Endodermal cell (in vitro differentiated cells): ENCODE measurements at places on chromosomes 1 and 21. TPM values are rescaled to one million over a fixed set of nuclear protein-coding genes. Genes with fewer than 3 reads are reported as not detected.

Gene PKLR
- total RNA-seq = not detected in 2 replicates

DNA sequence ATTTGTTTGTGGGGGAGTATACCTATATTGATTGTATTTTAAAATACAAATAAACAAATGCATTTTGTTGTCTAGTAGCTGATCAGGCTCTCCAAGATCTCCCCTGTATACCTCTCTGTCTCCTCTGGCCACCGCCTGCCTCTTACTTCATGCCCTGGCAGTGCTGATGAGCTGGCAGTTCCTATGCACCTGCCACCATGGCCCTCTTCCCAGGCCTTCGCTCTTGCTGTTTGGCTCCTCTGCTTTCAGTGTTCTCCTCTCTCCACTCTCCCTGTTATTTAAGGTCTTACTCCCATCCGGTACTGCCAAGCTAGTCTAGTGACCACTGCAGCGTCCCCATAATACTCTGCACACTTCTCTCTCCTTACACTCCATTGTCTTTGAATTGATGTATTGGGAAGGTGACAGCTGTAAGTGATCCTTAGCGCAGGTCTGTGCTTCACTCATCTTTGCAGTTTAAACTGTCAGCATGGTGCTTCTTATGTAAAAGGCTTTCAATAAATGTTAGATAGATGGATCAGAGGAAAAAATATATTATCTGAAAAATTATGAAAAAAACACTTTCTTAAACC is 88.1 kb upstream of the ATP1A1 start:
- no peaks in the 10 kb centered on the region for H3K36me3 ChIP-seq
- no peak overlapping the region for H3K4me3 ChIP-seq

DNA sequence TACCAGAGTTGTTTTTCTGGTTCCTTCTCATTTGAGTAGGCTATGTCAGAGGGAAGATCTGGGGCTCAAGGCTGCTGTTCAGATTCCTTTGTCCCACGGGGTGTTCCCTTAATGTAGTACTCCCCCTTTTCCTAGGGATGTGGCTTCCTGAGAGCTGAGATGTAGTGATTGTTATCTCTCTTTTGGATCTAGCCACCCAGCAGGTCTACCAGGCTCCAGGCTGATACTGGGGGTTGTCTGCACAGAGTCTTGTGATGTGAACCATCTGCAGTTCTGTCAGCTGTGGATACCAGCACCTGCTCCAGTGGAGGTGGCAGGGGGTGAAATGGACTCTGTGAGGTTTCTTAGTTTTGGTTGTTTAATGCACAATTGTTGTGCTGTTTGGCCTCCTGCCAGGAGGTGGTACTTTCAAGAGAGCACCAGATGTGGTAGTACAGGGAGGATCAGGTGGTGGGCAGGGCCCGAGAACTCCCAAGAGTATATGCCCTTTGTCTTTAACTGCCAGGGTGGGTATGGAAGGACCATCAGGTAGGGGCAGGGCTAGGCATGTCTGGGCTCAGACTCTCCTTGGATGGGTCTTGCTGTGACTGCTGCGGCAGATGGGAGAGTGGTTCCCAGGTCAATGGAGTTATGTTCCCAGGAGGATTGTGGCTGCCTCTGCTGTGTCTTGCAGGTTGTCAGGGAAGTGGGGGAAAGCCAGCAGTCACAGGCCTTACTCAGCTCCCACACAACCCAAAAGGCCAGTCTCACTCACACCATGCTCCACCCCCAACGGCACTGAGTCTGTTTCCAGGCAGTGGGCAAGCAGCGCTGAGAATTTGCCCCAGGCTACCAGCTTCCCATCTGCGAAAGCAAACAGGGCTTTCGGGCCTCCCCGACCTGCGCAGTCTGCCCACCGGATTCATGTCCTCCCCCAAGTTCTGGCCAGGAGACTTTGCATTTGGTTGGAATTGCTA is 64.2 kb downstream of the SERINC2 start:
- no peaks in the 10 kb centered on the region for H3K36me3 ChIP-seq
- no peaks in the 10 kb centered on the region for H3K27me3 ChIP-seq
- H3K27ac ChIP-seq = peak overlapping the region; percentile 55
- peak overlapping the region; percentile 43 for H3K4me3 ChIP-seq
- H3K4me1 ChIP-seq = peaks cover 3% of the 10 kb centered on the region

GRCh38 chr1:91741301-91741700 is 144.7 kb downstream of the TGFBR3 start:
- no peak overlapping the region for H3K27ac ChIP-seq
- H3K4me3 ChIP-seq = no peak overlapping the region
- no peaks in the 10 kb centered on the region for H3K36me3 ChIP-seq
- peaks cover 6% of the 10 kb centered on the region for H3K4me1 ChIP-seq
- no peaks in the 10 kb centered on the region for H3K27me3 ChIP-seq

Gene CD53
- total RNA-seq = 0.27 TPM in 1 of 2 replicates, not detected in the other

DNA sequence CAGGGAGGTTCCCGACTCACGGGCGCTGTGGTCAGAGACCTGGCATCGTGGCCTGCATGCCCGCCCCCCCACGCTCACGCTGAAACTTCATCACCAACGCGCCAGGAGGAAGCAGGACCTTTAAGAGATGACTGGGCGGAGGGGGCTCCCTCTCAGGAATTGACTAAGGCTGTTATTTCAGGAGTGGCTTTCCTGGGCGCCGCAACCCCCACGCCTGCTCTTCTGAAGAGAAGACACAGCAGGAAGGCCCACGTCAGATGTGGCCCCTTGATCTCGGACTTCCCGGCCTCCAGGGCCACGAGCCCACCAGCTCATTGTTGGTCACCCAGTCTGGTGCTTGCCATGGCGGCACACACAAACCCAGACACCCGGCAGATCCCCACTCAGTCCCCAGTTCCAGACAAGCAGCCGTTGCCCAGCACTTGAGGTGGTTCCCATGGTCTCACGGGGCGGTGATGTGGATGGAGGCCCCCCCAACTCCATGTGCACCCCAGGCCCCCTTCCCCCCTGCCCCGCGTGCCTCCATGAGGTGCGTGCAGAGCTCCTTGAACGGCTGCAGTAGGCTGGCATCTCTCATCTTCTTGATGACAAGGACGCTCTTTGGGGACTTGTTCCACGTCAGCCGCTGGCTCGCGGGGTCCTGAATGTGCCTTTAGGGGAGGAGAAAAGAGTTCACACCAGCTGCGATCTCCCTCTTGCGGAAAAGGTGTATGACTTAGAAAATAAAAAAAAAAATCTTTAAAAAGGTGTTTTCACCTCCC is 21.4 kb downstream of the NADK start:
- H3K27me3 ChIP-seq = no peaks in the 10 kb centered on the region
- H3K4me1 ChIP-seq = no peaks in the 10 kb centered on the region
- no peak overlapping the region for H3K27ac ChIP-seq

GRCh38 chr1:227092069-227092468 is 152.0 kb downstream of the COQ8A start:
- H3K4me3 ChIP-seq = no peak overlapping the region
- no peak overlapping the region for H3K27ac ChIP-seq
- no peaks in the 10 kb centered on the region for H3K4me1 ChIP-seq
- no peaks in the 10 kb centered on the region for H3K27me3 ChIP-seq
- no peak for DNase-seq

Gene RGS18
- total RNA-seq = not detected in 3 replicates

DNA sequence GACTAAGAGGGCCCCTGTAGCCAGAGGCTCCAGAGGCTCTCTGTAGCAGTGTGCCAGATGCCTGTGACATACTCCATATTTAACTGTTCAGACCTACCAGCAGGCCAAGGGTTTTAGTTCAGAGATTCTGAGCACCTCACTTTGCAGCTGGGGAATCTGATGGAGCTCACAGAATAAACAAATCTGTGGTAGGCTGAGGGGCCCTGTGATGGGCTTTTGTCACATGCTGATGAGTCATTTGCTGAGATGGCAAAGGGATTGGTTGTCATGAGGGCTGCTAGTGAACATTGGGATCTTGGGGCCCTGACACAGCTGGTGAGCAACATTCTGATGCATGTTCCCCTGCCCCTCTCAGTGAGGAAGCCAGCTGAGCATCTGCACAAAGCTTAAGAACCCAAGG is 482.2 kb downstream of the CAMTA1 start:
- H3K36me3 ChIP-seq = no peaks in the 10 kb centered on the region
- H3K4me3 ChIP-seq = no peak overlapping the region
- no peaks in the 10 kb centered on the region for H3K4me1 ChIP-seq
- H3K27ac ChIP-seq = no peak overlapping the region

DNA sequence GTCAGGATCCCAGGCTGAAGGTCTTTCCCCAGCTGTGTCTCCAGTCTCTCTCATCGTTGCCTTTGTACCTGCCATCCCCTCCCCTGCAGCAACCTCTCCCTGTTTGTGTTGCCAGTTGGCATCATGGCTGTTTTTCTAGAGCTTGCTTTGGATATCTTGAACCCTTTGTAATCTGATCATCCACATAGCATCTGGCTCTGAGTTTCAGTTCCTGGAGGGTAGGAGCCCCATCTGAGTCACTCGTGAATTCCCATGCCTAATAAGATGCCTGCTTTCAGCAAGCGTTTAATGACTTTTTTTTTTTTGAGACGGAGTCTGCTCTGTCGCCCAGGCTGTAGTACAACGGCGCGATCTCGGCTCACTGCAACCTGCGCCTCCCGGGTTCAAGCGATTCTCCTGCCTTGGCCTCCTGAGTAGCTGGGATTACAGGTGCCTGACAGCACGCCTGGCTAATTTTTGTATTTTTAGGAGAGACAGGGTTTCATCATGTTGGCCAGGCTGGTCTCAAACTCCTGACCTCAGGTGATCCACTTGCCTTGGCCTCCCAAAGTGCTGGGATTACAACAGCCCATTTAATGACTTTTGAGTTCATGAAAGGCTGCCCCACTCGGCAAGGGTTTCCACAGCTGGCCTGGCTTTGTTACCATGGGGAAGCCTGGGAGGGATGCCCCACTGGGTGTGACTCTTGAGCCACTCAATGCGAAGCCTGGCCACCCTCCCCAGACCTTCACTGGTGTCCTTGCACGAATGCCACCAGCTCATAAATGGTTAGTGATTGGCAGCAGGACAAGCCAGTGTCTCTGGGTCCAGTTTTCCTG is 11.9 kb downstream of the ALPL start:
- H3K4me1 ChIP-seq = no peaks in the 10 kb centered on the region
- DNase-seq = peak; percentile 40
- no peak overlapping the region for H3K27ac ChIP-seq

Gene WARS2
- 9.5 and 11.8 TPM in 2 replicates for total RNA-seq

Gene PER3
- 5.1 to 6.3 TPM (median 6.1 TPM) in 3 replicates for total RNA-seq

DNA sequence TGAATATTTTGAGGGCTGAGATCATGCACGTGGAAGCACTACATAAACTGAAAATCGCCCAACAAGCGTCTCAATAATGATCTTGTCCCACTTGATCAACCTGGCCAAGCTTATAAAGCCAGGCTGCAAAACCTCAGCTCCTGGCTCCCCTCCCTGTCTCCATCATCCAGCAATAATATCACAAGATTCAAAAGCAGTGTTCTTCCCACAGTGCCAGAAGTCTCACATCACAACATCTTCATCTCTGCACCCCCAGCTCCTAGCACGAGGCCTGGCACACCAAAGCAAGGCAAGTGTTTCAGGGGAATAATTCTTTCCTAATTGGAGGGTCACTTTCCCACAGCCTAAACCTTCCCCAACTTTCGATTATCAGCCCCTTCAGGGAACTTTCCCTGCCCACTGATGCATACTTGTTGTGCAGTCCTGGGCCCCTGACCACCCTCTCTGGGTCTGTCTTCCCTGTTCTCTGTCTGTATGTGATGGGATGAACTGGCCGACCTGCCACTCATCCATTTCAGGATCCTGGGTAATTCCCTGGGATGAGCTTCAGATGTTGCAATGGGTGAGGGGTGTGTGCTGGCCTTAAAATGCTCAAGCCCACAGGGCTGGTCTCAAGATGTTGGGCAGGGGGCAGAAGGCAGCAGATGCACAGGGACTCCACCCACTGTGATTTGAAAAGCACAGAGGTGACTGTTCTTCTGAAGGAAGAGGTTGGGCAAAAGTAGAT is 129.0 kb downstream of the DMRTB1 start:
- no peak overlapping the region for H3K4me3 ChIP-seq
- H3K36me3 ChIP-seq = no peaks in the 10 kb centered on the region
- H3K27me3 ChIP-seq = no peaks in the 10 kb centered on the region
- no peak for DNase-seq
- no peaks in the 10 kb centered on the region for H3K4me1 ChIP-seq
- H3K27ac ChIP-seq = no peak overlapping the region

Gene MDM4
- total RNA-seq = 65.5 and 71.9 TPM in 2 replicates

GRCh38 chr21:20306836-20307235 is 691.4 kb upstream of the NCAM2 start:
- H3K4me1 ChIP-seq = no peaks in the 10 kb centered on the region
- H3K36me3 ChIP-seq = no peaks in the 10 kb centered on the region
- H3K27me3 ChIP-seq = no peaks in the 10 kb centered on the region
- no peak for DNase-seq
- no peak overlapping the region for H3K4me3 ChIP-seq

DNA sequence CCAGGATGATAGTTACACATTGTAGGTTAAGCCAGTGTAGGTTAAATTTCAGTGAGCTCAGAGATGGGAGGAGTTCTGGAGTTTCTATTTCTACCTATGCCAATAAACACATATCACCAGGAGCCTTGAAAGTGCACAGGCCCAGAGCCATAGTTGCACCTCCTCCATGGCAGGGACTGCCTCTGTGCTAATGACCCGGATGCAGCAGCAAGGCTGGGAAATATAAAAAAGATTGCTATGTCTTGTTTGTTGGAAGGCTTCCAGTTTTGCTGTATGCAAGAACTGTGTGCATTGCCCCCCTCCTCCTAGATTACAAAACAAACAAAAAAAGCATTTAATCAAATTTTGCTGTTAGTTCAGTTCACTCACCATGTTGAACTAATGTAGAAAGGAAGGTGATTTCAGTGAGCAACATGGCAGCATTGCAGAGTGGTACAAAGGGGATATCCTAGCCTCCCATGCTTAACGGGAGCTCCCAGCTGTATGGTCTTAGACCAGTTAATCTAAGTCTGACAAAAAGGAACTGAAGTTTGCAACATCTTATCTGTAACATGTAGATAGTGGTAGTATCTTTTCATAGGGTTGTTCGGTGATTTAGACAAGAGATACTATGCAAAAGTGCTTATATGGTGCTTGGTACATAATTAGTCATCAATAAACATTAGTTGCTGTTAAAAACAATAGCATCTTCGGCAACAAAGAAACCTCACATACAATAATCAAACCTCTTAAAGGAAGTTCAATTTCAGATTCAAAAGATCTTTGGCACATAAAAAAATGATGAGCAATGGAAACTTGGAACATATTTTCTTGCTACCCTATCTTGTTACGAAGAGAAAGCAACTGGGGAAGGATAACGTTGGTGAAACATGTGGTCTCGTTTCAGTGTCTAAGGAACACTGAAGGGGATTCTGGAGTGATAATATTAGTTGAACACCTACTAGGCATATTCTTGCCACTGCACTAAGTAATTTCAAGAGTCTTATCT is 309.5 kb downstream of the ASTN1 start:
- no peak overlapping the region for H3K4me3 ChIP-seq
- no peak overlapping the region for H3K27ac ChIP-seq
- peaks cover 3% of the 10 kb centered on the region for H3K4me1 ChIP-seq
- no peak for DNase-seq
- no peaks in the 10 kb centered on the region for H3K36me3 ChIP-seq

DNA sequence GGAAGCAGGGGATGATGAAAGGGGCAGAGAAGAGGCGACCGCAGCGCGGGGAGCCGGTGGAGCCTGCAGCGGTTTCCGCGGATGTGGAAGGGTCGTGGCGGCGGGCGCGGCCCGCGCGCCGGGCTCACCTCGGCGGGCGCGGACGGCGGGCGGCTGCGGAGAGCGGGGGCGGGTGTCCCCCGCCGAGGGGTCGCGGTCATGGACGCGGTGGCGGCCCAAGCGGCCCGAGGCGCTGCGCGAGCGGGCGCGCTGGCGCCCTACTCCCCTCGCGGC is 572 bp downstream of the LPGAT1 start:
- peaks cover 15% of the 10 kb centered on the region for H3K4me1 ChIP-seq
- DNase-seq = no peak
- H3K4me3 ChIP-seq = peak overlapping the region; percentile 87
- H3K36me3 ChIP-seq = peaks cover 31% of the 10 kb centered on the region
- H3K27me3 ChIP-seq = no peaks in the 10 kb centered on the region
- no peak overlapping the region for H3K27ac ChIP-seq

Gene KDM1A
- total RNA-seq = 153 and 167 TPM in 2 replicates
